ENCODE measurements at places on chromosomes 4 and X.

DNA sequence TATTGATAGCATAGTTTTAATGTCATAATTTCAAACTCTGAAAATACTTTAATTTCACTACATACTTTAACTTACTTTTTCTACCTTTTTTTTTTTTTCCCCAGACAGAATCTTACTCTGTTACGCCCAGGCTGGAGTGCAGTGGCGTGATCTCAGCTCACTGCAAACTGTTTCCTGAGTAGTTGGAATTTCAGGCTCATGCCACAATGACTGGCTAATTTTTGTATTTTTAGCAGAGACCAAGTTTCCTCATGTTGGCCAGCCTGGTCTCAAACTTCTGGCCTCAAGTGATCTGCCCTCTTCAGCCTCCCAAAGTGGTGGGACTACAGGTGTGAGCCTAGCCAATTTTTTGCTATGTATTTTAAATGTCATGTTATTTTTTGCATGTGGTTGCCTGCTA, 741.6 kb downstream of the TRAM1L1 start:
- DNase-seq = no peak

DNA sequence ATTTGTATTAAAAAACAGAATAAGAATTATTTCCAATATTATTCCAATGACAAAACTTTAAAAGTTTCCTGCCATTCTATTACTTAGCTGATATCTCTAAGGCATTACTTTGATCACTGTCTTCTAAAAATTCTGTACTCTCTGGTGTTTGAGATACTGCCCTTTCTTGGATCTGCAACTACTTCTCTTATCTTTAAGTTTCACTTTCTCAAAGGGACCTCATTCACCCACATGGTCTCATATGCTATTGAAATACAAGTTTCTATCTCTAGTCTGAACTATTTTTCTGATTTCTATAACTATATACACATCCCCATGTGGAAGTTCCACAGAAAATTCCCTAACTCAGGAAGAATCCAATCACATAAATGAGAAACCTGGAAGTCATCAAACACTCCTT, 22.2 kb downstream of the TMPRSS11E start:
- no peak for DNase-seq

GRCh38 chr4:69025191-69025998, 70.9 kb upstream of the UGT2B7 start:
- DNase-seq = no peak

DNA sequence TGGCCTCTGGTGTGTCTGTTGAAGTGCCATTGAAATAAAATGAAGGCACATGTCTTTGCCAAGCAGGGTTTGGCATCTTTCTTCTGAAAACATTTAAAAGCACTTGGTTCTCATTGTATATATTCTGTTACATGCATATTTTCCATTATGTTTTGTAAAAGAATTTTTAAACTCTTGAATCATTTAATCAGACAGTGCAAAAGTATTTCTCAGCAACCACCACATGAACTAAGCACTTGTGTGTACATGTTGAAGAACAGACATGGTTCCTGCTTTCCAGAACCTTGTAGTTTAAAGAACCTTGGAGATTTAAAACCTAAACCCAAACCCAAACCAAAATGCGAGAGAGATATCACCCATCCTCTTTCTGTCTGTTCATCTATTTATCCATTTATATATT, 220.3 kb upstream of the GIMD1 start:
- DNase-seq = no peak

DNA sequence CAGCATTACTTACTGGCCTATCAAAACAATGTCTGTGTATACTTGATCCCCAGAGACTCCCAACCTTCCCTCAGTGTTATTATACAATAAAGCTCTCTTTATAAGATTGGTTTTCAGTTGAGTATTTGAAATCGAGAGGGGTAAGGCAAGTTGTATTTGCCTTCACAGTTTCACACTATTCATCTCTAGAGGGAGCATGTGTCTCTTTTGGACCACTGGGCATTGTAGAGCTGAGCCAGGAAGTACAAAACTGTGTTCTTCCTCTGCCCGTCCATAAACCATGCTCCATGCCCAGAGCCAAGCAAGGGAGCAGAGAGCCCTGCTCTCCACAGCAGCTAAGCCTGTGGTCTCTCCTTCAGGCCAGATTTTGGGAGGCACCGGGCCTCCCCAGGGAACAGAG, 61.5 kb upstream of the HHIP start:
- DNase-seq = no peak

- no peak for DNase-seq
Measured at GRCh38 chr4:81135501-81135900, 79.5 kb downstream of the PRKG2 start.

GRCh38 chr4:105599932-105600655, 47.7 kb downstream of the ARHGEF38 start:
- no peak for DNase-seq

DNA sequence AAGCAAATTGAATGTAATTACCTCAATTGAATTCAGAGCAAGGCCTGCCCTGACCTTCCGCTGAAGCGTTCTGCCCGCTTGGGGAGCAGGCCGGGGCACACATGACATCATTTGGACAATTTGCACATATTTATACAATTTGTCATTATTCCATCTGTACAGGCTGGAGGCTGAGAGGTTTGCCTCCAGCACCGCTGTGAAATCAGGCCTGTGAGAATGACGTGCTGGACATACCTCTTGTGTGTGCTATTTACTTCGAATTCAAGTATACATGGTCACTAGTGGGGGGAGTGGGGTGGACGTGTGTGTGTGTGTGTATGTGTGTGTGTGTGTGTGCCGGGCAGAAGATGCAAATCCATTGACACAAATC, 285.6 kb downstream of the SHOX start:
- DNase-seq = no peak

- DNase-seq = no peak
Measured at GRCh38 chr4:99679204-99679603, 21.6 kb upstream of the C4orf54 start.

GRCh38 chrX:25755194-25755593, 382.9 kb upstream of the MAGEB18 start:
- no peak for DNase-seq

DNA sequence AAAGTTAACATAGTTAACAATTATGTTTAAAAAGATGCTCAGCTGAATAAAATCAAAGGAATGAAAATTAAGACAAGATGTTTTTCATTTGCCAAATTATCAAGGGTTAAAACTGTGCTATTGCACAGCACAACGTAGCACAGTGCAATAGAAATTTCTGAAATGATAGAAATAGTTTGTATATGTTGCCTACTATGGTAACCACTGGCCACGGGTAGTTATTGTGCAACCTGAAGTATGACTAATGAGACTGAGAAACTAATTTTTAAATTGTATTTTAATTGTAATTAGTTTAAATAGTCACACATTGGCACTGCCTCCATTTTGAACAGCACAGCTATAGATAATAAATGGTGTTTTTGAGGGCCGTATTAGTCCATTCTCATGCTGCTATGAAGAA, 343.1 kb upstream of the FAM241A start:
- DNase-seq = no peak

GRCh38 chr4:84814094-84814750, 152.3 kb downstream of the WDFY3 start:
- no peak for DNase-seq

DNA sequence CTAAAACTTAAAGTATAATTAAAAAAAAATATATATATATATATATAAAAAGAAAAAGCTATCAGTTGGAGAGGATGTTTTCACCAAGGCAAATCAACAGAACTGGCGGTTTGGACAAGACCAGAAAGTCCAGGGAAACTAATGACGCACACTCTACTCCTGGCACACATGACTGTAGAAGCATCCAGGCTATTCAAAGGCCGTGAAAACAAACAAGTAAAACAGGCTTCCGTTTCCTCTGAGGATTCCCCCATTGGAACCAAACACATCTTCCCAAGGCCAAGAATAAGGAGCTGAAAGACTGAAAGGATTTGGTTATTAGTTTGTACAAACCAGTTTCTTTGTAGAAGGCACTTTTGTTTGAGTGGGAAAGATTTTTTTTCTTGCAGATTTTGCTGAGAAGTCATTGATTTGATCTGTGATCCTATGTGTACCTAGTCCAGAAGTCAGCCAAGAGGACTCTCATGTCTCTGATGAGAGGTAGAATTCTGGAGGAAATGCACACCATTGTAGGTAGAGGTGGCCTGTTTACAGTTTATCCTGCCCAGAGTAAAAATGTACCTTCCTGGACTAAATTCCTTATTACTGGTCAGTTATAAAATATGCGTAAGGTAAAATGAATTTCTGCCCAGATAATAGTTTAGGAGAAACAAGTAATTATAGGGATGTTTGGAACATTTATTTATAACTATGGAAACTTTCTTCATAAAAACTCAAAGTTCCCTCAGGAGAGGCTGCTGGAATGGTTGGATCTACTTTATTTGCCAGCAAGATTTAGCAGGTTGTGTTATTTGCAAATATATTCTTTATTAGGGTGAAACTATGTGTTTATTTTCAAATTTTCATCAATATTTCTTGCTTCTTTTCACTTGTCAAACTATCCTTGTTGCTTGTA, 66.5 kb downstream of the DMP1 start:
- DNase-seq = no peak

DNA sequence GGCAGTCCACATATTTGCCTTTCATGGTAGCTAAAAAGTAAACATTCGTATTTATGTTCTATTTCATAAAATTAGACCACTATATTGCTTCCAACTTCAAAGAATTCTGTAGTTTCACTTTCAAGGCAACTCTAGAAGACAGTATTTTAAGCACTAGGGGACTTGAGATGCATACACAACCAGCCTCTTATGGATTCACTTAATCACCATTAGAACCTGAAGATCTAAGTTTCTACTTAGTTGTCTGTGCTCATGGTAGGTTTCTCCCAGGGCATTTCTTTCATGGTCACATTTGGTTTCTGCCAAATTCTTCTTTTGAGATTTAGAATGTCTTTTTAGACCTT, 209.9 kb upstream of the HCCS start:
- no peak for DNase-seq

DNA sequence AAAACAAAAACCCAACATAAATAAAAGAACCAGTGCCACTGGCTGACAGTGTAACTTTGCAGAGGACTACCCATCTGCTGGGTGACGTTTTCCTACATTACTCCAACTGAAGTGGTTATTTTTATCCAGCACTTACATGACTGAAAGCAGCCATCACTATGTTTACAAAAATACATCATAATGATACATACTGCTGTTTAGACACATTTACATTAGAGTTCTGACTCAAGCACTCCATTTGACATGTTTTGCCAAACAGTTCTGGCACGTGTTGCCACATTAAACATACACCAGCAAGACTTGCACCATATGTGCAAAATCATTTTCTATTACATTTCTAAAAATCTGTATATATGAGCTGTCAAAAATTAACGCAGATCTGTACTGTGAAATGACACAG, 39.6 kb downstream of the BEND4 start:
- no peak for DNase-seq

DNA sequence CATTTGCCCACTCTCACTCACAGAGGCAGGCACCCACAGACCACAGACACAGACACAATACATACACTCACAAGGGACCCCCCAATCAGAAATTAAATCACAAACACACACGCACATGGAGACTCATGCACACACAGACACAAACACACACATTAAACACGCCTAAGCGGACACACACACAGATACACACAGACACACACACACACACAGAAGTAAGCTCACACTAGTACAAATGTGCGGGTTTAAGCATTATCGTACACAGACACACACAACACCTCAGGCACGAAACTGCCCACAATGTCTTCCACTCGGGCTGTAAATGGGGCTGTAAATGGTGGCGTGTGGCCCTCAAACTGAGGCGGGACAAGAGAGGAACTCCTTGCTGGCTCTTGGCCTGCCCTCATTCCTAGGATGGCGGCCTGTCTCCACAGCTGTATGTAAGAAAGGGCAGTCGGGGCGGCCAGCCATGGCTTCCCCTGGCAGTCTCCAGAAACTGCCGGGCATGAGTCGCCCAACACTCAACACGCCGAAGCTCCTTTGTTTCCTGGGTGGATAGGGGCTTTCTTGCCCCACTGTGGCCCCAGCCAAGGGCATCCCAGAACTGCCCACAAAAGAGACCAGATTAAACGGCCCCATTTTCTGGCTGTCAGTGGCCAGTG, 53.9 kb downstream of the NBDY start:
- DNase-seq = no peak

GRCh38 chrX:31609130-31609529, 537.3 kb upstream of the FTHL17 start:
- DNase-seq = no peak

DNA sequence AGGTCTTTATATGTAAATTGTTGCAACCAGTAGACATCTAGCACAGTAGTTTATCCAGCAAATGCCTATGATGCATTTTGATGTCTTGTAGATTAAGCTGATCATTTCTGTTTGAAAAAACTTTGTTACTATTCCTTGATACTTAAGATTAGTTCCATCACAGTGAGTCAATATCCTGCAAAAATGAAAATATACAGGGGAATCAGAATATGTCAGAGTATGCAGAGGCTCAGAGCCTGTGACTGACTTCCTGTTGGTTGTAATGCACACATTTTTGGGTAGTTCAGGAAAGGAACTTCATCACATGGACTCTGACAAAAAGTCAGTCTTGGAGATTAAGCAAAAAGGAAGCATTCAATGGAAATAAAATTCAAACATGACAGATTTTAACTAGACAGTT, 815.5 kb downstream of the FAT4 start:
- no peak for DNase-seq

DNA sequence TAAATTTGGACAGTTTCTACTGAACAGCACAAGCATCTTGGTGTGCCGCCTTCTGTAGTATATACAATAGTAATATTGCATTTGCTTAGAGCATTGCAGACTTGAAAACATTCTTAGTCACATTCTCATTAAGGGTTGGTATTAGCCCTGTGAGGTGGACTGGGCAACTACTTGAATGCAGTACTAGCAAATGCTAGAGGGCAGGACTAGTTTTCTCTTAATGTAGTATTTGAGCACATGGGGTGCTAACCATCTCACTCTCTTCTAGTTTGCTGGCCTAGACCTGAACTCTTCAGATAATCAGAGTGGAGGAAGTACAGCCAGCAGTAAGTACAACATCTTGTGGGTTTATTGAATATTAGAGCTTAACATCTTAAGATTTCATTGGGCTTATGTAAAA, 3.2 kb downstream of the DDX3X start:
- no peak for DNase-seq

DNA sequence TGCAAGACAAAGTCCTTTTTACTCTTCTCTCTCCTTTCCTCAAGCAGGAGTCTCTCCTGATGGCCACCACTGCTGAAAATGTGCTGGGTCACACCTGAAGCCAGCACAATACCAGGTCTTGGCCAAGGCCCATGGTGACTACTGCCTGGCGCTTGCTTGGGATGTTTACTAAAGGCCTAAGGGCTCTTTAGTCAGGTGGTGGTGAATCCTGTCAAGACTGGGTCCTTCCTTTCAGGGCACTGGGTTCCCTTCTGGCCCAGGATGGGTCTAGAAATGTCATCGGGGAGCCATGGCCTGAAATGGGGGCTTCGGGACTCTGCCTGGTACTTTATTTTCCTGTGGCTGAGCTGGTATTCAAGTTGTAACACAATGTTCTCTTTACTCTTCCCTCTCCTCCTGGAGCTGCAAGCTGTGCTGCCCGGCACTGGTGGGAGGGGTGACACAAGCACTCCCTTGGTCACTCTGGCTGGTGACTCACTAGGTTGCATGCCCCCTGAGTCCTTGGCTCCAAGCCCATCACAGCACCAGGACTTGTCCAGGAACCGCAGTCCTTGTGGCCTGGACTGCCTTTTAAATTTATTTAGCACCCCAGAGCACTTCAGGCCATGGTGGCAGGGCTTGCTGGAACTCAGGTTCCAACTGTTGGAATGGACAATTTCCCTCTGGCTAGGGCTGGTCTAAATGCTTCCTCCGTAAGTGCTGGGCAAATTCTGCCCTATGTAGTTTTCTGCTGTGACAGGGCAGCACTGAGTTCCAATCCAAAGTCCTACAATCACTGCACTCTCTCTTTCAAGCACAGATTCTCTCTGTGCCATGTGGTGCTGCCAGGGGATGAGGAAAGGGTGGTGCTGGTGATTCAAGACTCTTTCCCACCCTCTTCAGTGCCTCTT, 11.3 kb downstream of the ARL13A start:
- no peak for DNase-seq
